ENCODE measurements at places on chromosomes 13 and 19. TPM values are rescaled to one million over a fixed set of nuclear protein-coding genes. Genes with fewer than 3 reads are reported as not detected.

The KRTDAP gene
- not detected for total RNA-seq

The F10 gene
- total RNA-seq: not detected

The SYNGR4 gene
- 3.3 TPM for total RNA-seq

The VSTM2B gene
- not detected for total RNA-seq

The FCAR gene
- not detected for total RNA-seq

The UPK1A gene
- total RNA-seq: 0.97 TPM

The ESD gene
- total RNA-seq: 87.6 TPM

The FGF14 gene
- not detected for total RNA-seq

The FCGBP gene
- 1.0 TPM for total RNA-seq

The GSK3A gene
- 164 TPM for total RNA-seq

The TRIM28 gene
- 647 TPM for total RNA-seq

The ERICH4 gene
- total RNA-seq: not detected

The GPC6 gene
- 5.7 TPM for total RNA-seq

The CEACAM7 gene
- total RNA-seq: not detected

The PDE4C gene
- not detected for total RNA-seq

The TJP3 gene
- total RNA-seq: 0.19 TPM

The METTL21C gene
- not detected for total RNA-seq

The REEP6 gene
- 5.3 TPM for total RNA-seq

The LILRB2 gene
- not detected for total RNA-seq

The OLFM4 gene
- not detected for total RNA-seq

The NDUFA7 gene
- total RNA-seq: 79.2 TPM

The TUBB4A gene
- total RNA-seq: 5.0 TPM

The CKAP2 gene
- total RNA-seq: 33.4 TPM

The CAPN12 gene
- total RNA-seq: 7.1 TPM

The PSG5 gene
- 0.72 TPM for total RNA-seq

The EDDM13 gene
- total RNA-seq: not detected

The FBXO46 gene
- 10.6 TPM for total RNA-seq

The TNFRSF19 gene
- total RNA-seq: 2.9 TPM

The NCR1 gene
- total RNA-seq: not detected

The SLC6A16 gene
- 1.3 TPM for total RNA-seq

The ALG11 gene
- total RNA-seq: 8.3 TPM

The CPB2 gene
- not detected for total RNA-seq

The DCT gene
- not detected for total RNA-seq

The POLR1G gene
- 43.9 TPM for total RNA-seq
